ENCODE measurements at places on chromosomes 2 and 18.

- no peak for DNase-seq
Observed at GRCh38 chr2:119408221-119408619, 23.4 kb upstream of the TMEM37 start.

DNA sequence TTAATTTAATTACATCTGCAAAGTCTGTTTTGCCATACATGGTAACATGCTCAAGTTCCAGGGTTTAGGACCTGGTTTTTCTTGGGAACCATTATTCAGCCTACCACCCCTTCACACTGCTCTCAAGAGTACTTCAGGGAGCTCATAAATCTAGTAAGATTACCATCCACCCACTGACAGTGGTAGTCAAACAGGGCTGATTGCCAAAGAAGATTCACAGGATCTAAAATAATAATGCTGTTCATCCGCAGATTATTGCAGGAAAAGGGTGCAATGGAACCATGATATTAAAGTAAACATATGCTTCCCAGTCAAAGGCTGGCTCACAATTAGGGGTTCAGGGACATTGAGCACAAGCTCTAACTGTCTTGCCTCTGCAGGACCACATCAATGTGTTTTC, 148.0 kb upstream of the CYRIA start:
- DNase-seq, result no peak

GRCh38 chr2:171217330-171217729, 56.6 kb upstream of the TLK1 start:
- no peak for DNase-seq

DNA sequence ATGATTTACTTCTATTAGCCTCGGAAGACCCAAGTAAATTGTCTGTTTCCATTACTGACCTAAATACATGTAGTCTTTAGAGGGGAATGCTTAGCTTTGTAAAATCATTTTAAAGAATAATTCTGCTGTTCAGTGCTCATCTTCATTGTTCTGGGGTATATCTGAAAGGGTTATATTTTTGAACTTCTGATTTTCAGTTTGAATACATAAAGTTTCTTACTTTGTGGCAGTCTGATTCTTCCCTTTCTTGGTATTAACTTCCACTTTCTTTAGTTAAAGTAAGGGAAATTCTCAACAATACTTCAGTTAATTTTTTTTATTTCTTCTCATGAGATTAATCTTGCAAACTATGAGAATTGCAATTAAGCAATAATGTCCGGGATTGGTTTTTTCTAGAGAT, 148.4 kb downstream of the DOCK10 start:
- DNase-seq, result no peak

- no peak for DNase-seq
Observed at GRCh38 chr2:108986916-108987510, 2.0 kb downstream of the EDAR start.

- peak; percentile 80 for DNase-seq
Observed at GRCh38 chr2:164840930-164841718, 499 bp downstream of the COBLL1 start.

- no peak for DNase-seq
Observed at GRCh38 chr2:201149064-201149820, 33.3 kb downstream of the CFLAR start.

- DNase-seq, result no peak
Observed at GRCh38 chr18:45359275-45360009, 255.8 kb upstream of the SLC14A2 start.

GRCh38 chr2:77521931-77522470, at the start of gene LRRTM4:
TSS of gene LRRTM4 (minus strand) at chr2:77522376.
- DNase-seq, result peak; percentile 45

DNA sequence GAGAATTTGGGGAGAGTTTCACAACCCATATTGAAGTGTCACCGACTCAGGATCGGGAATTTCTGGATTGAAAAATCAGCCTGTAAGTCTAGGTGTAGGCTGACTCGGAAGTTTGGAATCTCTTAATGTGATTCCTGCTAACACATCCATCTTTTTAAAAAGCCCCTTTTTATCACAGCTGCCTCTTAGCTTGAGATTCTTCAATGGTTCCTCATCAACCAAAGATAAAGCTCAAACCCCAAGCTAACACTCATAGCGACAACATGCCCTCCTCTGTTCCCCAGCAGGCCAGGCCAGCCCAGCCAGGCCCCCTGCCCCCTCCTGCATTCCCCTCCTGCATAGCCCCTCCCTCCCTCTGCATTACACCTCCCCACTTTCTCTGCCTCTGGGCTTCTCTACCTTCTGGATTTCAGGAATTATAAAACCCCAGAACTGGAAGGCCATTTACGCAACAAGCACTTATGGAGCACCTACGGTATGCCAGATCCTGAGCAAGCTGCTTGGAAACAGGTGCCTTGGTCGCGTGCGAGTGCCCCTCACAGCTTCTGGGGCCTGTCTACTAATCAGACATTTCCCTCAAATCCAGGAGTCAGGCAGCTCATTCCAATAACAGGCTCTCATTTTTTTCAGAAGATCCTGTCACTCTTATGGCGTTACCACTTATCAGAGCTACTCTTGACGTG, 63.4 kb downstream of the EMX1 start:
- DNase-seq, result no peak

- DNase-seq, result no peak
Observed at GRCh38 chr2:44136252-44136651, 32.4 kb upstream of the PPM1B start.

DNA sequence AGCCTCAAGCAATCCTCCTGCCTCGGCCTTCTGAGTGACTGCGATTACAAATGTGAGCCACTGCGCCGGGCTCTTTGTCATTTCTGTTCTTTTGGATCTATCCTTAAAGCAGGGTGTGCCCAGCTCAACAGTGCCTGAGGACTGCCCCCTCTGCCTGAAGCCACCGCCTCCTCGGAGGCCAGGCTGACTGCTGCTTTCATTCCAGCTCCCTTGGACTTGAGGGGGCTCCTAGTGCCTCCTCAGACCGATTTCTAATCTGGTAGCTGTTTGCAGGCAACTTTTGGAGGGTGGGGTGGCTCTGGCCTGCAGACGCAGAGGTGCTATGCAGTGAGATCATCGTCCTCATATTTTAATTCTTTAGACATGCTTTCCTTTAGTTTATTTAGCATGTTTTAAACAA, 35.9 kb upstream of the KLF11 start:
- no peak for DNase-seq

GRCh38 chr2:211434773-211435172, 878.4 kb downstream of the CPS1 start:
- no peak for DNase-seq

DNA sequence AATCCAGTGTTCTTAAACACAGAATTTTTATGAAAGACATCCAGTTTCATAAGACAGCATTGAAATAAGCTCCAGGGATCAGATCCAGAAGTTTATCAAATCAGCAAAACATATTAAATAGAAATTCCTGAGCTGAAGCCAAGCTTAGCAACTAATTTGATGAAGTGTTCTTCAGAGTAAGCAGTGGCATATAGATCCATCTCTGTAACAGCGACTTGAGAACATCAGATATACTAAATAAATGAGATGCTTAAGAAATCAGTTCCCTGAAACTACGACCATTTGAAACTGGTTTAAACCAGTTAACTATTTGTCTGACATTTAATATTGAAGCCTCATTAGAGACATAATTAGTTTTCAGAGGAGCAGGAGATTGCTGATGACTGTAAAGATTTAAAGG, 34.1 kb downstream of the PPP1R1C start:
- no peak for DNase-seq

DNA sequence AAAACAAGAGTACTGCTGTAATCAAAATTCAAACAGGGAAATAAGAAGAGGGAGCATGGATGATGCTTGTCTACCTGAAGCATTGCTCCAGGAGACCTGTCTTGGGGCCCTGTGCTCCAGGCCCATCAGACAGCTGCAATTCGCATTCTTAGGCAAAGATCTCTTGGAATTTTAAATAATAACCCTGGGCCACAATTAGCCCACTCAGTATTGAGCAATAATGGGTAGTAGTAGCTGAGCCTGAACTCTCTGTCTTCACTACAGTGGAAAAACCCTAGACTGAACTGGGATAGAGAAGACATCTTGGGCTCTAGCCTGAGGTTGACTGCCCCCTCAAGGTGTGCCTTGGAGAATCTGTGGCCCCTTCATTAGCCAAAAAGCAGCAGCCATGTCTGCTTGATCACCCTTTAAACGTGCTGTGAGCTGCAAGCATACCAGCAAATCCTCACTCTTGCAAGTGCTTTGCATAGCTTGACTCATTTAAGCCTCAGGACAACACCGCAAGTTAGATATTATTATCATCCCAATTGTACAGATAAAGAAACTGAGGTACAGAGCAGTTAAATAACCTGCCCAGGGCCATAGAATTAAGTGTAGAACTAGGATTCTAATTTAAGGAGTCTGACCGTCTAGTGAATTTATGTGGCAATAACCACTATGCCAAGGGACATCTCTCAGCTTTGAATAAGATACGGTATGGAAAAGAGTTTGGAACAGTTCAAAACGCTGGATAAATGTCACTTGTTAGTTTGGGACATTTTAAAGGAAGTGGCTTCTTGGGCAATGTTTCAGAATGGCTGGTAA, 69.0 kb downstream of the DDX1 start:
- DNase-seq, result no peak

DNA sequence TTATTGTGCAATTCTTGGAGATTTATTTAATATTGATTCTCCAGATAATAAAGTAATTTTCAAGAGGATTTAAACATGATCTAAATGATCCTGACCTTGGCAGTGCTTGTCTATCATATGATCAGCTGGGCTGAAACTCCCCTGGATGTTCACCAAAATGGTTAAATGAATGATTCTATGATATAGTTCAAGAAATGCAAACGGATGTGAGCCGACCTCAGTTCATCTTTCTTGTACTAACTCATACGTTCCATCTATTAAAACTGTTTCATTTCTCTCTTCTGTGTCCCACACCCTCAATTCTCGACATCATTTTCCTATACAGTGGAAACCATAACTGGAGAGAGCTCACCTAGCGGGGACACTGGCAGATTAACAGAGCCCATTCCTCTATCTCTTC, 281.7 kb upstream of the CCDC68 start:
- DNase-seq, result no peak

DNA sequence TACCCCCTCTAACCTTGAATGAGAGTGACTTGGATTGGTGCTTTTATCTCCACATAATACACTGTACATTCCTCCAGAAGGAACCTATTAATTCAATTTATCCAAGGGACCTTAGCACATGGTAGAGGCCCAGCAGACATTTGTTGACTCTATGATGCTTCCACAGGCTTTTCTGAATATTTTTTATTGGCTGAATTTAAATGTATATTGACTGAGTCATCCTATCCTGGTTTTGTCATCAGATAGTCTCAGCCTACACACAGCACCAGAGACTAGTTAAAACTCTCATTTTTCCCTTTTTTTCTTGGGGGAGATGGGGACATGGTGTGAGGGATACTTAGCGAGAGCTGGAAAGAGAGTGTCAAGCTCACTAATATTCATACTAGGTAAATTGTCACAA, 101.6 kb downstream of the LRRC30 start:
- no peak for DNase-seq

DNA sequence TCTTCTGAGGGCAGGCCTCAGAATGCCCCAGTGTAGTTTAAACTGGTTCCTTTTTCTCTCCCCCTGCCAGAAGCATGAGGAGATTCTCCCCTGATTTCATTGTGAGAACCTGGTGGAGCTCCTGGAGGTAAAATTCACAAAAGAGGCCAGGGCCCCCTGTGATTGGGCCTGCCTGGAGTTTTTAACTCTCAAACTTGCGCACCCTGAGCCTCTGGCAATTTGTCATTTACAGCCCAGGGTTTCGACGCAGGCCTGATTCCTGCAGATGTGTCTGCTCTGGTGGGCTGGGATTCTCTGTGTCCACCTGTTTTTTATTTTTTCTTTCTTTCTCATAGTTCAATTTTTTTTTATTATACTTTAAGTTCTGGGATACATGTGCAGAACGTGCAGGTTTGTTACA, 157.9 kb downstream of the ASB1 start:
- no peak for DNase-seq

DNA sequence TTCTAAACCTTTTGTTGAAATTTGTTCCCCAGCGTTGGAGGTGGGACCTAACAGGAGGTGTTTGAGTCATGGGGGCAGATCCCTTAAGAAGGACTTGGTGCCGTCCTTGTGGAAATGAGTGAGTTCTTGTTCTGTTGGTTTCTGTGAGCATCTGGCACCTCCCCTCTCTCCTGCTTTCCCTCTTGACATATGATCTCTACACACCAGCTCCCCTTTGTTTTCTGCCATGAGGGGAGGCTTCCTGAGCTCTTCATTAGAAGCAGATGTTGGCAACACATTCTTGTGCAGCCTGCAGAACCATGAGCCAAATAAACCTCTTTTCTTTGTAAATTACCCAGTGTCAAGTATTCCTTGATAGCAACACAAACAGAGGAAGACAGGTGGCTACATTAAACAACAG, 23.8 kb downstream of the NABP1 start:
- DNase-seq, result no peak

DNA sequence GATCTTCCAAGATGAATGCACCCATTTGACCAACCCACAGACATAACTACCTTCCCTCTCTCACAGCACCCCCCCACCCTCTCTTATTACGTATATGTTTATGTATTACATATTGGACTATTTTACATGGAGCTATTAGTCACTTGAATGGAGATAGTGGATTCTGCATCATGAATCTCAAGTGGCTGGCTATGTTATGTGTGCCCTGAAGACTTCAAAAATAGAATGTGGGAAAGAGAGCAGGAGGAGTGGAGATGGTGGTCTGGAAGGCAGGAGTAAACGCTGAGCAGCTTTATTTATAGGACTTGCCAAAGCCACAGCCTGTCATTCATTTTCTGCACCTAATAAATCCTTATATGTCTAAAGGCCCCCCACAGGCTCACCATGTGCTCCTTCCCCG, 4.9 kb downstream of the ANTXR1 start:
- no peak for DNase-seq

- DNase-seq, result no peak
Observed at GRCh38 chr18:35610089-35610488, 28.5 kb downstream of the GALNT1 start.

- no peak for DNase-seq
Observed at GRCh38 chr18:24914171-24914525, 437.8 kb downstream of the ZNF521 start.

- no peak for DNase-seq
Observed at GRCh38 chr2:55776966-55777365, 83.3 kb upstream of the PNPT1 start.

GRCh38 chr2:31238126-31238905, 4.4 kb downstream of the EHD3 start:
- DNase-seq, result no peak

- DNase-seq, result no peak
Observed at GRCh38 chr2:98929920-98930319, 6.1 kb downstream of the CRACDL start.

GRCh38 chr2:65483763-65484162, 51.4 kb upstream of the SPRED2 start:
- DNase-seq, result no peak

DNA sequence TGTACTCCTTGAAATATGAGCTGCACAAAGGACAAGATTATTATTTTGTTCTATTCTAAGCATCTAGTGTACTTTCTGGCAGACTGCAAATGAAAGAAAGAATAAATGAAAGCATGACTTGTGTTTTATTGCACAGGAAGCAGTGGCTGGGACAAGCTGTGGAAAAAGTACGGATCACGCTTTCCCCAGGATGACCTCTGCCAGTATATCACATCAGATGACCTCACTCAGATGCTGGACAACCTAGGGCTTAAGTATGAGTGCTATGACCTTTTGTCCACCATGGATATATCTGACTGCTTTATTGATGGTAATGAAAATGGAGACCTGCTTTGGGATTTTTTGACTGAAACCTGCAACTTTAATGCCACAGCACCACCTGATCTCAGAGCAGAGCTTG, 49.4 kb downstream of the HNMT start:
- DNase-seq, result no peak
